Left lobe of liver (tissue), 2 donors: ENCODE measurements at places on chromosomes 13 and 19. TPM values are rescaled to one million over a fixed set of nuclear protein-coding genes. Genes with fewer than 3 reads are reported as not detected.

NALCN gene
- total RNA-seq = 0.48 TPM

DNA sequence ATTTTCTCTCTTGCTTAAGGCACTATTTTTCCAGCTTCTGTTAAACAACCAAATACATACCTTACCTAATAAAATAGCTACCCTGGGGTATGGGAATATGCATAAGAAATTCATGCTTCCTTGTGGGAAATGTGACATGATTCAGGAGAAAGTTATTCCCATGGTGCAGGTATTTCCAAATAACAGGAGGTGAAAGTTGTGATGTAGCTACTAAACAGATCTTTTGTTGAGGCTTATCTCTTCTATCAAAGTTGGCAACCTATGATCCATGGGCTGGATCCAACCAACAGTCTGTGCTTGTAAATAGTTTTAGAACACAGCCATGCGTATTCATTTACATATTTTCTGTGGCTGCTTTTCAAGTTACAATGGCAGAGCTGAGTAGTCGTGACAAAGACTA, 177.8 kb upstream of the NBEA start:
- no peak for DNase-seq

GRCh38 chr13:37058910-37059847, at the start of gene SUPT20H:
SUPT20H (minus strand) TSS chr13:37059688; CDS start chr13:37051490, 8,198 bp downstream.
- DNase-seq = peak; percentile 95

- DNase-seq = no peak
Observed at GRCh38 chr19:3345850-3346460, 20.4 kb upstream of the NFIC start.

- DNase-seq = no peak
Observed at GRCh38 chr19:48696353-48697010, 711 bp downstream of the FUT2 start.

DNA sequence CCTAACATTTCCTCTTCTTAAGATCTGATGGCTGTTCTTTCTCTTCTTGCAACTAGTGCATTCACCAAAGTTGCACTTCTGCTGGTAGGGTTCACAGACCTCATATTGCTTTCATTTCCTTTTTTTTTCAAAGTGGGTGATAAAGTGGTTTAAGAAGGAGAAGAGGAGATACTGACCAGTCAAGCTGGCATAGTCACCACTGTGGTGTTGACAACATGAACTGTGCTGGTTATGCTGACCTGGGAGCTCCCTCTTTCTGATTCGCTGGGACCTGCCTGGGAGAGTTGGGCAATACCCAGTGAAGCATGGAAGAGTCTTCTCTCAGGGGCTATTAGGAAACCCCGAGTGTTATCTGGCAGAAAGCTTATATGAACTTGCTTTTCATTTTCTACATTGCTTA, 222.9 kb downstream of the SLITRK5 start:
- no peak for DNase-seq

DNA sequence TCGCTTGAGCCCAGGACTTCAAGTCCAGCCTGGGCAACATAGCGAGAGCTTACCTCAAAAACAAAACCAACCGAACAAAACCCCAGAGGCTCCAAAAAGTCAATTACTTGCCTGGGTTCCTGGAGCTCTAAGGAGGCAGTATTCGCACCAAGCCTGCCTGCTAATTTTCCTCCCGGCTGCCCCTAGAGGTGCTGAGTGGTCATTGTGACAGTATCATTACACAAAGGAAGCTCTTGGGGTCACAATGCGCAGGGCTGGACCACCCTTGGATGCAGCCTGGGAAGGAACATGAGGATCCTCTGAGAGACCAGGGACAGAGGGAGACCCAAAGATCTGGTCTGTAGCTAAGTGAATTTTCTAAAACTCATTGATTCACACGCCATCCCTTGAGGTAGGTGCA, 8.5 kb upstream of the PEX11G start:
- DNase-seq = no peak

DNA sequence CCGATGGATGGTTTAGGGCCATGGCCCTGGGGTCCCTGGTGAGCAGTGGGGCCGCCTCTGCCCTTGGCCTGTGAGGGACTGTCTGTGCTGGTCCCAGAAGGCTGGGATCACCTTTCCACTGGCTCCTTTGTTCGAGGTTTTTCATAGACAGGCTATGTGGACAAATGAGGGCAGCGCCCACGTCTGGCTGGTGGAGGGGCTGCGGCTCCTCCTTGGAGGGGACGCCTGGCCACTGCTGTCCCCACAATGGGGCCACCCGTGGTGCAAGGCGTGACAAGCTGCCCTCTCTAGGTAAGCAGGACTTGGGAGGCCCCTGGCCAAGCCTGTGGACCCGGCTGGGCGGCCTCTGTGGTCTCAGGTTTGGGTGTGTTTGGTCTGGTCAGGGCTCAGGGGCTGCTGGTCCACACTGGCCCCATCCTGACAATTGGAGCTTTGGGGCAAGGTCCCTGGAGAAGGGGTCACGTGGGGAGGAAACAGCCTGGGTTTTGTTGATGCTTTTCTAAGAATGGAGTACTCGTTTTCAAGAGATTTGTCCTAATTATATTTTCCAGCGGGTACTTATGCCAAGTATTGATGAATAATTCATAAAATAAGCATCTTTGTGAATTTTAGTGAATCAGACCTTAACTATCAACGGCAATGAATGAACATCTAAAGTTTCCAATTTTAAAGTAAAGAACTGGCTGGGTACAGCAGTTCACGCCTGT, 33.3 kb downstream of the MCF2L start:
- no peak for DNase-seq

- DNase-seq = no peak
Observed at GRCh38 chr13:35940734-35941133, 190.4 kb downstream of the DCLK1 start.

- no peak for DNase-seq
Observed at GRCh38 chr19:1026783-1027649, 608 bp downstream of the CNN2 start.

- no peak for DNase-seq
Observed at GRCh38 chr13:29508876-29509252, 86.6 kb downstream of the SLC7A1 start.
